ENCODE measurements at places on chromosomes 12 and 14.

DNA sequence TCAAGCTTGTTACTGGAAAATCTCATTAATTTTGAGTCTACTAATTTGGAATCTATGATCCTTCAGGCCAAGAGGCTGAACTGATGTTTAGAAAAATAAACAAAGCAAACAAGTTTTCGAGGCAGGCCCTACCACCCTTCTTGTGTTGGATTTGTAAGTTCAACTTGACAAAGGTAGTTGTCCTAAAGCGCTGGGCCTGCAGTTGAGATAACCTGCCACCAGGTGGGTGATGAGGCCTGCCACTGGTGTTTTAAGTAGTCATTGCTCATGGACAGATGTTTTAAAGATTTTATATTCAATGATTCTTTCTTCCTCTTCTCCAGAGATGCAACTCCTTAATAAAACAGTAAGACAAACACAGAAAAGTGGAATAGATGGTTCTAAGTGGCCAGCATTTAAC is 19.4 kb downstream of the ACVRL1 start:
- peak; percentile 29 for DNase-seq

DNA sequence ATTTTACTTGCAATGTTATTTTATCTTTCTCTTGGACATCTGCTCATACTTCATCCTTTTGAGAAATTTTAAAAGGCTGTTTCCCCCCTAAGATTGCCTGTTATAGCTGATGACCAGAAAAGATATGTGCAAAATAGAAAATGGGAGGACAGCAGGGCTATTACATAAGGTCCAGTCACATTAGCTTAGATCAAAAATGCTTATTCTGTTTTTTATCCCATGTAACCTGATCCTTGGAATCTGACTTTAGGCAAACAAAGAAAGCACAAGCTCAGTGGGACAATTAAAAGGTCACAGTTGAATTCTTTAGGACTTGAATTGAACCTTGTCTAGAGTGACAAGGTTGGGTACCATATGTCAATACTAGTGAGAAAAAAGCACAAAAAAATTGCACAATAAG is 65.1 kb upstream of the TRHDE start:
- no peak for DNase-seq

DNA sequence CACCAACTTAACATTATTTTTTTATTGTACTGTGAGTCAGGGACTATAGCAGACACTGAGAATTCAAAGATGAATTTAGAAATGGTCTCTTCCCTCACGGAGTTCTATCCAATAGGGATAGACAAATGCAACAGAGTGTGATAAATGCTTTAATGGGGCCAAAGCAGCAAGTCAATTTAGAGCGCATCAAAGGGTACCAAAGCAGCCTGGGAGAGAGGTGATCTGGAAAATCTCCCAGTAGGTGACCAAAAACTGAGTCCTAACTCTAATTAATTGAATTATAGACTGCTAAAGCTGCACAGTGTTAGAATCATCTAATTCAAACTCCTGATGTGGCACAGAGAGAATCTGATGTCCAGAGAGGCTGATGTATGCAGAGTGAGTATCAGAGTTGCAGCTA is 2.6 kb downstream of the LIN7A start:
- DNase-seq: no peak

- DNase-seq: no peak
Observed at GRCh38 chr14:99004112-99004511, 267.9 kb downstream of the BCL11B start.

DNA sequence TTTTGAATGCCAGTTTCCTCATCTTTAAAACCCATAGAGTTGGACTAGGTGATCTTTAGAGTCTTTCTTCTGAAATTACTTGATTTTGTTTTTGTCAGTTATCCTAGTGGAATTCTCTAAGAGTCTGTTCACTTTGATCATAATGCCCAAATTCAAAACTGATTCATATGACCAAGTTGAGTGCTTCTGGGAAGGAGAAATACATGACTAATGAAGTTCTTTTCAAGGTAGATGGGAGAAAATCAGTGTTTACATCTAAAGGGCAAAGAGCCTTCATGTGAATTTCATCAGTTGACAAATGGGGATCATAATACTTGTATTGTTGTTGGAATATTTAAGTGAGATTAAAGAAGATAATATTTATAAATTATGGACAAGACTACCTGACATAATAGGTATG is 53.2 kb downstream of the ERC1 start:
- DNase-seq: no peak

DNA sequence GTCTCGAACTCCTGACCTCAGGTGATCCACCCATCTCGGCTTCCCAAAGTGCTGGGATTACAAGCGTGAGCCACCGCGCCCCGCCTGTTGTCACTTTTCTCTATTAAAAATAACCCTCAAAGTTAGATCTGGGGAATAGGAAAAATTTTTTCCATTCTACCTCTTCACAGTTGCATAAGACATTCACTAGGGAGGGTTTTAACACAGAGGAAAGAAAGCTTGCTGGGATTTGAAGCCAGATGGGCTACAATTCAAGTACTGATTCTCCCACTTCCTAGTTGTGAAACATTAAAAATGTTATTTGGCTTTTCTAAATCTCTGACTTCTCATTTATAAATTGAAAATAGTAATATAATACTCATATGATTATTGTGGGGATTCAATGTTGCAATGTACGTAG is 23.3 kb upstream of the SLC15A5 start:
- peak; percentile 8 for DNase-seq

GRCh38 chr12:11797317-11797913 is 147.9 kb downstream of the ETV6 start:
- no peak for DNase-seq

DNA sequence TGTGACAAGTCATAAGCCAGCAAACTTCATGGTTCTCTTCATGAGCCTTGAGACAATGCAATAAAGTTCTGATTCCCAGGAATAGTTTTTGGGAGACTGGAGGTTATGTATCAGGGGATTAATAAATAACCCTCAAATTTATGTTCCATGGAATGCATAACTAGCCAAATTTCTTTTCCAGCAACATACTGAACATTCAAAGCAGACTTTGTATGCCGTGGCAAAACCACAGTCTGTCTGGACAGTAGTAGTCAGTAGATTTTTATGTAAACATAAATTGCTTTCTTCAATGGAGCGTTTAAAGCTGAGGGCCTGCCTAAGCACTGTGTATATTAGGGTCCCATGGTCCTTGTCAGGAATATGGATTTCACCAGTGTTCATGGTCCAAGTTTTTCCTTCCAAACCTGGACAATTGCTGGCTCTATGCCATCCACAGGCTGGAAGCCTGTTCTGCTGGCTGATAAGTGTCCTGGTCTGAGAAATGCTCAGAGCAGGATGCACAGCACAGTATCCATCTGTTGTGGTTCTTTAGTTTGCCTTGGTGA is 144.9 kb downstream of the SRGAP1 start:
- no peak for DNase-seq

DNA sequence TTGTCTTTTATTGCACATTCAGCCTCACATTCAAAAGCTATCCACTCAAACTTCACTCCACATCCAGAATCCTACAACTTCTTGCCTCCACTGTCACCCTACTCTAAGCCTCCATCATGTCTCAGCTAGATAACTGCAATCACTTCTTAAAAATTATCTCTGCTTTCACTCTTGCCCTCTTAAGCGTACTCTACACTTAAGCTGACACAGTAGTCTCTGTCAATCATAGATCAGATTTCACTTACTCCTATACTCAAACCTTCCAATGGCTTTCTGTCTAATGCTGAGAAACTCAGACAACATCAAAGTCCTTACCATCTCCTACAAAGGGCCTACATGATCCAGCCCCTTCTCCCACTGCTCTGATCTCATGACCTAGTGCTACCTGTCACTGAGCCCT is 304.1 kb downstream of the ITPR2 start:
- DNase-seq: no peak

DNA sequence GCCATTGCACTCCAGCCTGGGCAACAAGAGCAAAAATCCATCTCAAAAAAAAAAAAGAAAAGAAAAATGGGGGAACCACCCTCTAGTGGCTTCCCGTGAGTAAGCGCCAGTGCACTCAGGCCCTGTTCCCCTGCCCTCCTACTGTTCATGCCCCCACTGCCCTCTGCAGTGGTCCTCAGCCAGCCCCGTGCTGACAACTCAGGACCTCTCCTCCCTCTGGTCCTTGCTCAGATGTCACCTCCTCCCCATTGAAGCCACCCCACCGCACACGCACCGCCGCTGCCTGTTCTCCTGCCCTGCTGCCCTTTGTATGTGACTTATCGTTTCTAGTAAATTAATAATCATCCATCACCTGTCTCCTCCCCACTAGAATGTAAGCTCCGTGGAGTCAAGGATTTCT is 58.8 kb upstream of the DYNC1H1 start:
- no peak for DNase-seq

DNA sequence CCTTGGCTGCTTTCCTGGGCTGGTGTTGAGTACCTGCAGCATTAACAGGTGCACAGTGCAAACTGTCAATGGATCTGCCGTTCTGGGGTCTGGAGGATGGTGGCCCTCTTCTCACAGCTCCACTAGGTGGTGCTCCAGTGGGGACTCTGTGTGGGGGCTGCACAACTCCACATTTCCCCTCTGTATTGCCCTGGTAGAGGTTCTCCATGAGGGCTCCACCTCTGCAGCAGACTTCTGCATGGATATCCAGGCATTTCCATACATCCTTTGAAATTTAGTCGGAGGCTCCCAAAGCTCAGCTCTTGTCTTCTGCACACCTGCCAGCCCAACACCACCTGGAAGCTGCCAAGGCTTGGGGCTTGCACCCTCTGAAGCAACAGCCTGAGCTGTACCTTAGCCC is 198.6 kb downstream of the GXYLT1 start:
- DNase-seq: no peak

DNA sequence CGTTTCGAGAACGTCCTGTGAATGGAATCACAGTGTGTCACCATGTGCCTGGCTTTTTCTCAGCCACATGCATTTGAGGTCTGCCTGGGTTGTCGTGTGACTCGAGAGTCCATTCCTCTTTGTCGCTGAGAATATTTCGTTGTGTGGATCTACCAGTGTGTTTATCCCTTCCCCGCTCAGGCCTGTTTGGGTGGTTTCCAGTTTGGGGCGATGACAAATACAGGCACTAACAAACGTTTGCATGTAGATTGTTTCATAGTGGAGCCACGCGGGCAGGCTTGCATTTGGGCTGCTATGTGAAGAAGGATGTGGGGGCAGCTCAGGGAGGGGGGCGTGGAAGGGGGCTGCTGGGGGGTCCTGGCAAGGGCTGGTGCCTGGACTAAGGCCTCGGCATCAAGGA is 14.1 kb downstream of the RIN3 start:
- DNase-seq: no peak

DNA sequence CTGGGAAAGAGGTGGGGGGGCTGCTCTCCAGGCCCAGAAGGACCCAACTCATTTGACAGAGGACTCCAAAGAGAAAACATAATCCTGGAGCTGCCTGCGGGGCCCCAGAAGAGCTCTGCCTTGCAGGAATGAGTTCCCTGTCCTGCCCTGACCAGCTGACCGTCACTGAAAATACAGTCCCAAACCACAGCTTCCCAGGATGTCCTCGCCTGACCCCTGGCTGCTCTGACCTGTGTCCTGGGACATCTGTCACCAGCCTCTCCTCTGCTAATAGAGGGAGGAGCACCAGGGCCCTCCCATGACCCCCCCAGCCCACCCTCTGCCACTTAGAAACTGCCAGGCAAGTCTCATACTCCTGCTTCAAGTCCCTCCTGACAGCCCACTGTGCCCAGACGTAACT is 9.8 kb downstream of the FIGNL2 start:
- DNase-seq: no peak

DNA sequence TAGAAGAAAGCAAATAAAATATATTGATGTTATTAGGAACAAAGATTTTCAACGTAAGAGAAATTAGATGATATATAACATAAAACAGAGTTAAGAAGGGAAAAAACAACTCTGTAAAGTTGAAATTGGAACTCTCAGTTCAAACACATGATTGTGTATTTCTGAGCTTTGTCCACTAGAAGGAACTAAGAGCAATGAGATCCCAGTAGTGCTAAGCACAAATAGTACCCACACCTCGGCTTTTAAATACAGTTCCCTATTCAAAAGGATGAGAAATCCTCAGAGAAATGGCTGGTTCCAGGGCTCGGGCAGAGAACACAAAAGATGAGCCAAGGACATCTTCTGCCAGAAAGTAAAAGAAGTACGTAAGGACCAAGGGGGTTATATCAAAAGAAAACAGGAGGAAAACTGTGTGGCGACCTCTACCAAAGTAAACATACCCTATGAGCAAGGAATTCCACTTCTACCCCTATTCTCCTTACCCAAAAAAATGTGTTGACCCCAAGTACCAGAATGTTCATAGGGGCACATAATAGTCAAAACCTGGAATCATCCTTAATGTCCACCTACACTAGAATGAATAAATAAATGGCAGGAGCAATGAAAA is 96.6 kb downstream of the SPTSSA start:
- no peak for DNase-seq

DNA sequence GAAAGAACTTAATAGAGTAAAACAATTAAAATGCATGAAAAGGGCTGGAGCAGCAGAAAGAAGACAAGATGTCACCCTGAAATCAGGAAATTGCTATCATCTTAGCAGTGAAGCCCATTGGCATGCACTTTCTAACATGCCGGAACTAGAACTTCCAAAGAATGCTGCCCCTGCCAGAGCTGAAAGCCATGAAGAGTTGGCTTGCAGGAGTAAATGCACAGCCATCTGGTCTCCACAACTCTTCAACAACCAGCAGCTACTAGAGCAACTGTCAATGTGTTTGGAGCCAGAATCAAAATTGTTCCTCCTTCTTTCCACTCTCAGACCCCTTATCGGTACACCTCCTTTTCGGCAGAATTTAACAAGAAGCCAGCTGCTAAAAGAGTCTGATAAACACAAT is 414.1 kb downstream of the KCNH5 start:
- DNase-seq: no peak

DNA sequence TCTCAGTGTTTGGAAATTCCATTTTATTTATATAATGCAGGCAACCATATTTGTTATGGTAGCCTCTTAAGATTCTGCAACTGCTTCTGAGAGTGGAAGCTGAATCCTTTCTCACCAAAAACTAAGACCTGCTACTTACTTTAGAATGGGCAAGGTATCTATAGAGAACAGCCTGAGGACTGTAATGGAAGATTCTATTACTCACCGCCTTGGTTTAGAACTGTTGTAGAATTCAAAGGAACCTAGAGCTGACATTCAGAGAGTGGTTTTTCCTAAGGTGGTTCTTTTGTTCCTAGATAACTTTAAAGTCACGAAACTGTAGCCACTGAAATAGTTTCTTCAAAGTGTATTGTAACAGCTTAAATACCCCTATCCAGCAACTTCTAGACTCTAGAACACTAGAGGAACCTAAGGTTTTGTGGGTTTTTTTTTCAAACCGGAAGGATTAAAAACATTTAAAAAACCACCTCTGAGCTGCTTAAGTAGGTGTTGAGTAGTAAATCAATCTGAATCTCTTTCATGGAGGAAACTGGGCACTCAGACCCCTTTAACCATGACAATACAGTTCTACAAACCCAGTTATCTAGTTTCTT is 4.2 kb downstream of the TDP1 start:
- DNase-seq: no peak

DNA sequence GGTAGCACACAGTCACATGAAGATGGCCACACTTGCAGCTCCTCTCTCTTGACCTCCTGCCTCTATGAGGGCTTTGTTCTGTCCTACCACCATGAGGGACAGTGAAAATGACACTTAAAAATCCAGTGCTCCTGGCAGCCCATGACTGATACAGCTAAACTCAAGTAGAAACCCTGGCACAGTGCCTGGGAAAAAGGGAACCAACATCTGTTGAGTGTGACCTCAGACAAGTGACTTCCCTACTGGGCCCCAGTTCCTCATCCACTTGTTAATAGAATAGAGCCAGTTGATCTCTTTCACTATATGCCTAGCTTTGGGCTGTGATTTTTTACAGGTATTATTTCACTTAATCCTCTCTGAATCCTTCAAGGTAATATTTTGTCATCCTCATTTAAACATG is 4.8 kb downstream of the GUCY2C start:
- DNase-seq: peak; percentile 50
